Muscle of arm (tissue), 14 donors: ENCODE measurements at places on chromosomes 5 and 9.

- no peak for DNase-seq
Measured at GRCh38 chr5:142875936-142876335, 105.8 kb downstream of the ARHGAP26 start.

- peak; percentile 65 for DNase-seq
Measured at GRCh38 chr5:88889189-88890069, 6.4 kb upstream of the MEF2C start.

DNA sequence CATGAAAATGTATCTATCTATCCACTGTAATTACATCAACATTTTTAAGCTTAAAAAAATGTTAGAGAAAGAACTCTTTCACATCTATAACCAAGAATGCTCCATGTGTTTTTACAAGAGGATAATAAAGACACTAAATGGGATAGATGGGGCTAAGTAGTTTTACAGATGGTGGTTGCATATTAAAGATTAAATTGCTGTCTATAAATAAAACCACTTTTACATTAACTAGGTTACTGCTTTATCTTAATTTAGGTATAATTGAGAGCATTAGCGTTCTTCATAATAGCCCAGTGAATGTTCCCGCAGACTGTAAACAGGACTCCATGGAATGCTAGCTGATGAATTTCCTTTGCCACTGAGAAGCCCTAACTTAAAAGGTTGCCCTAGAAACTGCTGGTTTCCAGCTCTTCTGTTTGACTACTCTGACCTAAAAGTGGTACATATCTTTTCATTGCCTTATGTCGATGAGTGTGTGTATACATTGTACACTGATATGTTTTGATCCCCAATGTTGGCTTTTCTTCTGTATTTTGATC, 117.9 kb downstream of the SGCD start:
- no peak for DNase-seq

DNA sequence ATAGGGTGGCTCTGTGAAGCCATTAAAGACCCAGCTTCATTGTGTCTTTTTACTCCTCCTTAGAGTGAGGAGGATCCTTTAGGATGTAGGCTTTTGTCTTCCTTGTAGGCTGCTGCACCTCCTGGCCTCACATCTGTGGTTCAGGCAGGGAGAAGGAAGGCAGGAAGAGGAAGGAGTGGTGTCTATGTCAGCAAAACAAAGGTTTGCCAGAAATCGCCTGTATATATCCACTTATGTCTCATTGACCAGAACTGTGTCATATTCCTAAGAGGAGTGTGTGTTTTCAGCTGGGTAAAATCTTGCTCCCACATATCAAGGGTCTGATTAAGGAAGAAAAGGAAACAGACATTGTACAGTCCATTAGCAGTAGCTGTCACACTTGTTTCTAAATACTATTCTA, 213.8 kb downstream of the ARHGAP26 start:
- no peak for DNase-seq

DNA sequence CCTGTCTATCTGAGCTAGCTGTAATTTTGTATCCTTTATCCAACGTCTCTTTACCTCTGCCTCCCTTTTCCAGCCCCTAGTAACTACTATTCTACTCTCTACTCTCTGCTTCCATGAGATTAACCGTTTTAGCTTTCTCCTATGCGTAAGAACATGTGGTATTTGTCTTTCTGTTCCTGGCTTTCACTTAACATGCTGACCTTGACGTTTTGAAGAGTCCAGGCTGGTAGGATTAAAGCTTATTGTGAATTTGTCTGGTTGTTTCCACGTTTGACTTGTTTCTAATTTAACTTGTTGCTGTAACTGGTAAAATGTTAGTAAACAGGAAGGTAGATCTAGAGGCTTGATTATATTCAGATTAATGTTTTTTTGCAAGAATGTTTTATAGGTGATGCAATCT, 385.3 kb downstream of the PSAT1 start:
- no peak for DNase-seq

DNA sequence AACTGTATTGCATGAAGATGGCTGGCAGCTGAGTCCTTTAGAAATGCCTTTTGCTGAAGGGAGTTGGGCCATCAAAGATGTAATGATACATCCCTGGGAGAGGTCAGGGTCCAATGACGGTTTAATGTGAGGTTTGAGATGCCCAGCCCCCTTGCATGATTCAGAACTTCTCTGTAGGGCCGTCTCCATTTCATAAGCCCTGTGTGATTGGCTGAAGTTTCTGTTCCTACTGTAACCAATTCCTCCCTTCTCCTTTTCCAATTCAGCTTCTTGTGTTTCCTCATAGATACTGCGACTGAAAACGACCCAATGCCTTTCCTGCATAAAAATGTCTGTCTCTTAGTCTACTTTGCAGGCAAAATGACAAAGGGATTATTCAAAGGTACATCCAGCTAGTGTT, 47.9 kb upstream of the ST8SIA4 start:
- no peak for DNase-seq

- no peak for DNase-seq
Measured at GRCh38 chr9:116576386-116576785, 110.7 kb upstream of the TRIM32 start.

- DNase-seq, result no peak
Measured at GRCh38 chr9:18595597-18595996, 121.6 kb downstream of the ADAMTSL1 start.

DNA sequence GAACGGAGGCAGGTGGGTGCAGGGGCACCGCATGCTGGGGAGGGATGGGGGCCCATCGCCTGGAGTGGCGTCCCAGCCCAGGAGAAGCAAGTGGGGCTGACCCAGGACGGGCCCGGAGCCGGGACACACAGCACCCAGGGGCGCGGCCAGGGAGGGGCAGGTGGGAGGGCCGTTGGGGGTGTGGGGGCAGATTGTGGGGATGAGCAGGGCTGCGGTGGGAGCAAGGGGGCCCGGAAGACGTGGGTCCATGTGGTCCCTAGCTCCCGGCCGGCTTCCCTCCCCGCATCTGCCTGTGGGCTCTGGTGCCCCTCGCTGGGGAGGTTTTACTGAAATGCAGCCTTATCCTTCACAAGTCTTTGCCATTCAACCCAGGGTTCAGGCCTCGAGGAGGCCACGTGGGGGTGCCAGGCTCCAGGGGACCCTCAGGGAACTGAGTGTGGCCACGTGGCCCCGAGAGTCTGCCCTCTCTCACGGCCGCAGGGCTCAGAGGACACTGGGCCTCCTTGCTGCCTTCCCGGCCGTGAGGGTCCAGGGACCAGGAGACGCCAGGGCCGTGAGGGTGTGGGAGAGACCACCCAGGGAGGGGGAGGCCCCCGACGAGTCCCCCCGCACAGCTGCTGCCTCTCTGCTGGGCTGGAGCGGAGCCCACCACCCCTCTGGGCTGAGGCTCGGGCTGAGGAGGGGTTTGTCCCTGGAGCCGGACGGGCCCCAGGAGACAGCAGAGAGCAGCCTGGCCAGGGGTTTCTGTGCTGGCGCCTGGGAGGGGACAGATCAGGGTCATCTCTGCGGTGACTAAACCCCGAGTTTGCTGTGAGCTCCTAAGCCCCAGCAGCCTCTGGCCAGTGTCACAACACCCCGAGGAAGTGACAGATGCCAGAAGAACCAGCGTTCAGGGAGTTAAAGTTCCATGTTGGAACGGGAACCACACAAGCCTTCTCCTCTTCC, 35.2 kb downstream of the SLC9A3 start:
- DNase-seq, result no peak

DNA sequence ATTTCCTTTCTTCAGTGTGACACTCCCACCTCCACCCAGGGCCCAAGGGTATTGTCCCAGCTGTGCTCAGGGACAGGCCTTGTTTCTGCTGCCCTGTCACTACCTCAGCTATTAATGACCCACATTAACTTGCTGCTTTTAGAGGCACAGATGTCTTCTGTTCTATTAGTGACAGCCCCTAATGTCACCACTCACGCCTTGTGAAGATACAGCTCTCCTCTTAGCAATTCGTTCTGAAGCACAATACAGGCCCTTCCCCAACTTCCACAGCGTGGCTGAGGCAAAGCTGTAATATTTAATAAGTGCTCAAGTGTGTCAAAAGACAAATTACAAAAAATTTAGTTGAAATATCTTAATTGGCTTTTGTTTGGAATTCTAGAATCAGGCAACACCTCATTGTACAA, 44.7 kb upstream of the HMGCS1 start:
- DNase-seq, result no peak

DNA sequence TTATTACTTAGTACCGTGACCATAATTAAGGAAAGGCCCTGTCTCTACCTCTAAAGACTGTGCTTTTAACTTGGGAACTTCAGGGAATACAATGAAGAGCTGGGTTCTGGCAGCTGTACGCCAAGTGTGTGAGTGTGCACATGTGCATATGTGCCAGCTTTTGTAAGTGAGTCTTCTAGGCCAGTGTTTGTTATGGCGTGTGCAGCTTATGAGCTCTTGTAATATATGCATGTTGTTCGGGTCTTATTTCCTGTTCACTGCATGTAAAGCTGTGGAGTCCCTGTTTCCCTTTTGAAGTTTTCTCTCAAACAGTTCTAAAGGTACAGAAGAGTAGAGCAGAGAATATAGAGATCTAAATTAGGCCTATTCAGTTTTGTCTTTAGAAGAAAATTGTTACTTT, 30.5 kb downstream of the TGFBR1 start:
- DNase-seq, result no peak

DNA sequence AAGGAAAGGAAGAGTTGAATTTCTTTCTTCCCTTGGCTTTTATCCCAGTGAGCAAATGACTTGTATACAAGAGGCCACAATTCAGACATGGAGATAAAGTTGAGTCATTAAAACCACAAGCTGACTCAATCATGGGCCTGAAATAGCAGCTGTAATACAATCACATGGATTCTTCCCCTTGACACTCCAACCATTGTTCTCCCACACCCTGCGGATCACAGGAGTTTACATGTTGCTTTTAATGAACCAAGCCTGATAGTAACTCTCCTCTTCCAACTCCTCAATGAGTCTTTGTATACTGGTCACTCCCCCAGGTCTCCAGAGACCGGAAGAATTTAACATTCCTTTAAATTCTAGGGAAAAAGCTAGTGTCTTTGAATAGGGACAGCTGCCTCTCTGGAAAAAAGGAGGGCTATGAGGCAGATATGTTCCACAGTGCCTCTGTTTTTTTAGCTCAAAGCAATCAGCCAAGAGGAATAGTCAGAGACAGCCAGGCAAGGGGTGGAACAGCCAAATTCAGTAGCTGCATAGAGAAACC, 32.4 kb downstream of the PCDHGC5 start:
- DNase-seq, result peak; percentile 80

DNA sequence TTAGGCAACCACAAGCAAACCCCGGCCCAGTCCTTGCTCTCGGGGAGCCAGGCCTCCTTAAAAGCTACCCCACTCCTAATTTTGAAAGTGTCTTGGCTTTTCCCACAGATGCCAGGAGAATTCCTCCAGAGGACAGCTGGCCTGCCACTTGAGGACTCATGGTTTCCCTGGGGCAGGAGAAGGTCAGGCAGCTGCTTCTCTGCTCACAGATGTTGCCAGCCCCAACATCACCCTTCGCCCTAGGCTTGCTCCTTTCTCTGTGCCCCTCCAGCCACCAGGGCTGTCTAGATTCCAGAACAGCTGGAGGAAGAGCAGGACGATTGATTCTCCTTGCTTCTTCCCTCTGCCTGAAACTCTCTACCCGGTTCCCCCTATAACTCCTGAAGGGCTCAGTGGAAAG, 8.5 kb downstream of the GGTA1 start:
- no peak for DNase-seq

GRCh38 chr5:80036615-80037014, 1.5 kb downstream of the THBS4 start:
- DNase-seq, result no peak

DNA sequence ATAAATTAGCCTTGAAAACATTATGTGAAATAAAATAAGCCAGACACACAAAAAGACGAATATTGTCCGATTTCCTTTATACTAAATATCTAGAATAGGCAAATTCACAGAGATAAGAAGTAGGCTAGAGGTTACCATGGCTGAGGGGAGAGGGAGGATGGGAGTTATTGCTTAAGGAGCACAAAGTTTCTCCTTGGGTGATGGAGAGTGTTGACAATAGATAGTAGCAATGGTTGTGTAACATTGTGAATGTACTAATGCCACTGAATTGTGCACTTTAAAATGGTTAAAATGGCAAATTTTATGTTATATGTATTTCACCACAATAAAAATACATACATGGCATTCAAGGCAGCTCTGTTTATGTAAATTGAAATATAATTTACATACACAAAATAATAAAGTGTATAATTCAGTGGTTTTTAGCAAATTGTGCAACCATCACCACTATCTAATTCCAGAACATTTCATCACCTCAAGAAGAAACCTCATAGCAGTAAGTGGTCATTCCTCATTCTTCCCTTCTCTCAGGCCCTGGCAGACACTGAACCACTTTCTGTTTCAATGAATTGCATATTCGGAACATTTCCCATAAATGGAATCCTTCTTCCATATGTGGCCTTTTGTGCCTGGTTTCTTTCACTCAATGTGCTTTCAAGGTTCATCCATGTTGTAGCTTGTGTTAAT, 59.2 kb downstream of the NDST1 start:
- DNase-seq, result no peak

DNA sequence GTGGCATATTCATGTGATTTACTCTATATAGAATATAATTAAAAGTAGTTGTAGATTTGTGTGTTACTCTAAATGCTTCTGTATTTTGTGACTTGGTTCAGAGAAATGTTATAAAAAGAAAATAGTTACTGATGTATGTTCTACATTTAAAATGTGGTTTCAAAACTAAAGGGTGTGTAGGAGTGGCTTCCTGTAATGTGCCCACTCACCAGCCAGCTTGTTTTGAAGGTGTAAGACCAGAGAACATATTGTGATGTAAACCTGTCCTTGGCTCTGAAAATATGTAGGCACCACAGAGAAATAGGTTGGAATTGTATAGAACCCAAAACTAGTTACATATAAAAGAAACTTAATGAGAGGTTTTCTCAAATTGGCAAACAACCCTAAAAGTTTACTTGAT, 51.2 kb upstream of the ARRDC3 start:
- DNase-seq, result no peak

GRCh38 chr5:159001247-159001646, 98.5 kb downstream of the EBF1 start:
- DNase-seq, result no peak
